ENCODE measurements at places on chromosomes 11 and 22. TPM values are rescaled to one million over a fixed set of nuclear protein-coding genes. Genes with fewer than 3 reads are reported as not detected.

The CNGA4 gene
- 0.17 TPM for total RNA-seq

The GP1BB gene
- 1.8 TPM for total RNA-seq

The MYO7A gene
- total RNA-seq = 0.26 TPM

The BLID gene
- 7.9 TPM for total RNA-seq

The OR51E2 gene
- not detected for total RNA-seq

The UBQLNL gene
- under 0.01 TPM for total RNA-seq

The IL18BP gene
- total RNA-seq = 1.5 TPM

The TRIM48 gene
- total RNA-seq = not detected

DNA sequence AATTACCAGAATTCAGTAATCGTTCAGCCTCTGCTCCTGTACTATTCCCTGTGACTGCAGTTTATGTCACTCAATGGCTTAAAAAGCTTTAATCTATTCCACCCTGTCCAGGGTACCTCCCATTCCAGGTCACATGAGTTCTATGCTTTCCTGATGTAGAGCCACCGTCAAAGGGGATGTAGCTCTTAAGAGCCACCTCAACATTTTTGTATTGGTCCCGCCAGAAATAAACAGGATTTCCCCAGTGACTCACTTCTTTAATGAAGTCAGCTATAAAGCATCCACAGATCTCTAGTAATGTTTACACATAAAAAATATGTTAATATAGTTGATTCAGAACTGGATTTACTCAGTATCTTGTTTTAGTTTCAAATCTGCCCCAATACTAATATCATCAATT lies 1.3 kb upstream of the OR8D1 start:
- H3K4me3 ChIP-seq = no peak overlapping the region
- peak; percentile 53 for DNase-seq
- H3K4me1 ChIP-seq = no peaks in the 10 kb centered on the region
- no peaks in the 10 kb centered on the region for H3K27me3 ChIP-seq
- no peak overlapping the region for H3K27ac ChIP-seq
- no peaks in the 10 kb centered on the region for H3K36me3 ChIP-seq

DNA sequence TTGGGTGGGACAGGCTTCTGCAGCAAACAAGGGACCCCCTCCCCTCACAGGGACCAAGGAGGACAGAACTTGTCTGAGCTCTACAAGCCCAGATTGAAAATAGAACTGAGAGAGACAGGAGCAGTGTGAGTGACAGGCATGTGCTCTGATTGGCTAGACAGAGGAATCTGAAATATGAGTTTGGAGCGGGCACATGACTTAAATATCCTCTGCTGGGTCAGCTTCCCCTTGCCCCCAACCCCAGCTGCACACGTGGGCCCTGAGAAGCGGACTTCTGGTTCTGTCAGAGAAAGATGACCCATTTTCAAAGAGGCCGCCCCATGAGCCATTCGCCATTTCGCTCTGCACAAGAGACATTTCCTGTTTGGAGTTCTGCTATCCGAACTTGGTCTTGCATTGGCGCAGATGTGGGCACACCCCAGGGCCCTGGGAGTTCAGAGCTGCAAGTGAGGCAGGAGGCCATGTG lies 5.3 kb downstream of the TUBA8 start:
- peaks cover 2% of the 10 kb centered on the region for H3K27me3 ChIP-seq
- H3K36me3 ChIP-seq = no peaks in the 10 kb centered on the region
- no peak for DNase-seq
- H3K27ac ChIP-seq = no peak overlapping the region
- no peaks in the 10 kb centered on the region for H3K4me1 ChIP-seq
- H3K4me3 ChIP-seq = no peak overlapping the region

GRCh38 chr22:20951932-20952380 lies 15.1 kb upstream of the AIFM3 start:
- DNase-seq = no peak
- peaks cover 13% of the 10 kb centered on the region for H3K36me3 ChIP-seq
- no peaks in the 10 kb centered on the region for H3K4me1 ChIP-seq
- H3K27me3 ChIP-seq = no peaks in the 10 kb centered on the region
- H3K4me3 ChIP-seq = no peak overlapping the region
- H3K27ac ChIP-seq = no peak overlapping the region

DNA sequence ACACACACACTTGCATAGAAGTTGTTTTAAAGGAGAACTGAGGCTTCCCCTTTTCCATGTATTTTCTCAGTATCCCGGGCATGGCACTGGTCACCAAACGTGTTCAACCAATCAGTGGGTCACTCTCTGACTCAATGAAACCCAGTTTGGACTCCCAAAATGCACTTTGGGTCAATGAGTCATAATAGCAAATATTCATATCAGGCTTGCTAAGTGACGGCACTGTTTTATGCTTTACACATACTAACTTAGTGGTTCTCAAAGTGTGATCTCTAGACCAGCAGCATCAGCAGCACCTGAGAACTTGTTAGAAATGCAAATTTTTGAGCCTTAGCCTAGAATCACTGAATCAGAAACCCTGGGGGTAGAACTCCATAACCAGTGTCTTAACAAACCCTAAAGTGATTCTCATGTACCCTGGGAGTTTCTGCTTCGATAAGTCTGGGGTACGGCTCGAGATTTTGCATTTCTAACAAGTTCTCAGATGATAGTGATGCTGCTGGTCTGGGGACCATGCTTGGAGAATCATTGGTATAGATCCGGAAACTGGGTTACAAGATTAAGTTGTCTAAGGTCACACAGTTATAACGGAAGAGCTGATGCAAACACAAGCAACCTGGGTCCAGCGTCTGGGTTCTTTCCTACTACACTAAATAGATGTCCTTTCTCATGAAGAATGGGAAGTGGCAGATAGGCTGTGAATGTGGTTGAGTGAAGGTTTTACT lies 35.6 kb downstream of the ETS1 start:
- no peaks in the 10 kb centered on the region for H3K27me3 ChIP-seq
- H3K4me3 ChIP-seq = no peak overlapping the region
- H3K27ac ChIP-seq = no peak overlapping the region
- DNase-seq = no peak
- no peaks in the 10 kb centered on the region for H3K36me3 ChIP-seq

- no peaks in the 10 kb centered on the region for H3K36me3 ChIP-seq
- peak; percentile 75 for DNase-seq
- H3K27ac ChIP-seq = no peak overlapping the region
- peak overlapping the region; percentile 15 for H3K4me3 ChIP-seq
- H3K4me1 ChIP-seq = peaks cover 5% of the 10 kb centered on the region
- no peaks in the 10 kb centered on the region for H3K27me3 ChIP-seq
These were observed 58.2 kb upstream of the FTH1 start for GRCh38 chr11:62025487-62026105.

DNA sequence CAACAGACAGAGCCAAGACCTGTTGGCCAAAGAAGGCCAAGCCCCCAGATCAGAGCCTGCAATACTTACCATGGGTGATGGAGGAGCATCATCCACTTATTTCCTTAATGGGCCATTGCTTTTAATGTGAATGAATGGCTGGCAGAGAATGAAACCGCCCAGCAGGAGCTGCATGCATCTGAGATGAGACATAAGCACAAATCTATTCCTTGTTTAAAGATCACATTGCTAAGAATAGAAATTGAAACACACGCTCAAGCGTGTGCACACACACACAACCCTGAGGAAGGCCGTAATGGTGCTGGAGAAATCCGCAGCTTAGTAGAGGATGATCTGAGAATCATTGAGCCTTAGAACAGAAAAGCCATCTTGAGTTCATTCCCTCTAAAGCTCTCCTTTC lies 5.3 kb upstream of the RRAS2 start:
- H3K27me3 ChIP-seq = no peaks in the 10 kb centered on the region
- DNase-seq = no peak

- H3K4me3 ChIP-seq = no peak overlapping the region
- peak overlapping the region; percentile 71 for H3K27ac ChIP-seq
These were observed 90.9 kb downstream of the MICAL2 start for GRCh38 chr11:12200991-12201985.

- peaks cover 36% of the 10 kb centered on the region for H3K4me1 ChIP-seq
- DNase-seq = peak; percentile 96
- H3K27ac ChIP-seq = peak overlapping the region; percentile 57
- no peaks in the 10 kb centered on the region for H3K27me3 ChIP-seq
- H3K4me3 ChIP-seq = peak overlapping the region; percentile 8
These were observed 223.4 kb upstream of the PITPNB start for GRCh38 chr22:28142361-28142961.

DNA sequence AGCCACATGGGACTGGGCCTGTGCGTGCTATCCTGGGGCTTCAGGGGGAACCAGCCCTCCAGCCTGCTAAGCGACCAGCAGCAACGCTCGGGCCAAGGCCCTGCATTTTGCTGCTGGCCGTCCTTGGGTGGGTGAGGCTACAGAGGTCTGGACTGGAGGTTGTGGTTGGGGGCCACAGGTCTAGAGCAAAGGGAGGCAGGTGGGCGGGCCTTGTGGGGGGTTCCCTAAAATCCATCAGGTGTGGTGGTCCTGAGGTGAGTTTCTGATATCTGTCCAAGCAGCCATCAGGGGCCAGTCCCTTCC lies 34.7 kb downstream of the PPM1F start:
- H3K4me1 ChIP-seq = no peaks in the 10 kb centered on the region
- H3K27me3 ChIP-seq = no peaks in the 10 kb centered on the region
- no peaks in the 10 kb centered on the region for H3K36me3 ChIP-seq
- DNase-seq = no peak

- DNase-seq = peak; percentile 67
- peak within 1 kb of the TSS; percentile 41 for H3K4me3 ChIP-seq
- no peaks in the 10 kb centered on the region for H3K27me3 ChIP-seq
- peak within 1 kb of the TSS; percentile 18 for H3K27ac ChIP-seq
- peaks cover 3% of the 10 kb centered on the region for H3K4me1 ChIP-seq
These were observed at the start of gene BCO2 for GRCh38 chr11:112174789-112175598. Gene BCO2 (plus strand): TSS chr11:112175512. CDS start chr11:112175602, 90 bp downstream.

- DNase-seq = no peak
- H3K4me3 ChIP-seq = no peak overlapping the region
- H3K36me3 ChIP-seq = no peaks in the 10 kb centered on the region
- H3K27me3 ChIP-seq = peaks cover 6% of the 10 kb centered on the region
These were observed 123.8 kb upstream of the SORL1-AS1 start for GRCh38 chr11:121576531-121576930.

- no peak for DNase-seq
- no peak overlapping the region for H3K27ac ChIP-seq
- no peaks in the 10 kb centered on the region for H3K4me1 ChIP-seq
These were observed 11.9 kb downstream of the C22orf31 start for GRCh38 chr22:29049655-29050263.

DNA sequence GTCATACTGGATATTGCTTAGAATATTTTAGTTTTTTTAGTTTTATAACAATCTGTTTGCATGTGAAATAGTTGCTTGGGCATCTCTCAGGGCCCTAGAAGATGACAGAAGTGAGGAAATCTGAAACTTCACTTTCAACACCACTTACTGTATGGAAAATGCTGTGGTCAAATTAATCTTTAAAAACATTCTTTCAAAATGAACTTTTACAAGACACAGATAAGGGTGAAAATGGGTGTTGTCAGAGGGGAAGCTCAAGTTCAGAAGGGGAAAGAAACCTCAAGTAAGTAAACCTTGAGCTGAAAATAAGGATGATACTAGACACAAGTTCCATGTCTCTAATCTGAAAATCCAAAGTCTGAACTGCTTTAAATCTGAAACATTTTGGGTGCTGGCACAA lies 1840.1 kb upstream of the RAG2 start:
- H3K27ac ChIP-seq = no peak overlapping the region
- no peak overlapping the region for H3K4me3 ChIP-seq
- no peaks in the 10 kb centered on the region for H3K4me1 ChIP-seq
- no peak for DNase-seq
- no peaks in the 10 kb centered on the region for H3K36me3 ChIP-seq
- H3K27me3 ChIP-seq = no peaks in the 10 kb centered on the region

DNA sequence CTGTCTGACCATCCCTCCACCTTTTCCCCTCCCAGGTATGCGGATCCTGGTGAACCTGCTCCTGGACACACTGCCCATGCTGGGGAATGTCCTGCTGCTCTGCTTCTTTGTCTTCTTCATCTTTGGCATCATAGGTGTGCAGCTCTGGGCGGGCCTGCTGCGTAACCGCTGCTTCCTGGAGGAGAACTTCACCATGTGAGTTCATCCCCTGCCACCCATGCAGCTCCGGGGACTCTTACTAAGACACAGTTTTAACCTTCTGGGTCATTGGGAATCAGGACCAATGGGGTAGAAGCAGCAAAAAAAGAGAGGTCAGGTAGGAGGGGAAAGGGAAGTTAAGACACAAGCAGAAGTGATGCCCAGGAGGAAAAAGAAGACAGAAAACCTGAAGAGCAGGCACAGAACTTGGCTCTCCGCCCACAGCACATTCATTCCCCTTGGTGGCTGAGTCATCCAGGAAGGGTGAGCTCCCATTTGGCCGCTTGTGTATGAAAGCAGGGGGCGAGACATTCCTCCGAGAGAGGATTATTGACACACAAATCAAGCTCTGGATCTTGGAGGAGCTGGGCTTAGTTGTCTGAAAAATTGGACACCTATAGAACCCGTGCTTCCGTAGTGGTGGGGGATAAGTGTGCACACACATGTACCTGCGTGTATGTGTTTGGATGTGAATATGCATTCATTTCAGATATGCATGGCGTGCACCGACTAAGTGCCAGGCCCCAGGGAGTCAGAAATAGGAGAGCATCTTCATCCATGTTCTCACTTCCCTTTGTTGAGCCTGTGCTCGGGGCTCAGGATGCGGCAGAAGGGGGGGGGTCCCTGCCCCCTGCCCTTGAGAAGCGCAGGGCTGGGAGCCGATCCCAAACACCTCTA lies 64.2 kb downstream of the CACNA1I start:
- peak; percentile 88 for DNase-seq
- no peak overlapping the region for H3K4me3 ChIP-seq
- no peak overlapping the region for H3K27ac ChIP-seq
- H3K27me3 ChIP-seq = peaks cover 3% of the 10 kb centered on the region
- H3K36me3 ChIP-seq = no peaks in the 10 kb centered on the region
- H3K4me1 ChIP-seq = no peaks in the 10 kb centered on the region

GRCh38 chr11:829847-830294 lies 2.2 kb downstream of the CRACR2B start:
- no peak for DNase-seq
- no peak overlapping the region for H3K27ac ChIP-seq
- H3K4me1 ChIP-seq = peaks cover 34% of the 10 kb centered on the region
- peak overlapping the region; percentile 14 for H3K4me3 ChIP-seq
- peaks cover 2% of the 10 kb centered on the region for H3K36me3 ChIP-seq

DNA sequence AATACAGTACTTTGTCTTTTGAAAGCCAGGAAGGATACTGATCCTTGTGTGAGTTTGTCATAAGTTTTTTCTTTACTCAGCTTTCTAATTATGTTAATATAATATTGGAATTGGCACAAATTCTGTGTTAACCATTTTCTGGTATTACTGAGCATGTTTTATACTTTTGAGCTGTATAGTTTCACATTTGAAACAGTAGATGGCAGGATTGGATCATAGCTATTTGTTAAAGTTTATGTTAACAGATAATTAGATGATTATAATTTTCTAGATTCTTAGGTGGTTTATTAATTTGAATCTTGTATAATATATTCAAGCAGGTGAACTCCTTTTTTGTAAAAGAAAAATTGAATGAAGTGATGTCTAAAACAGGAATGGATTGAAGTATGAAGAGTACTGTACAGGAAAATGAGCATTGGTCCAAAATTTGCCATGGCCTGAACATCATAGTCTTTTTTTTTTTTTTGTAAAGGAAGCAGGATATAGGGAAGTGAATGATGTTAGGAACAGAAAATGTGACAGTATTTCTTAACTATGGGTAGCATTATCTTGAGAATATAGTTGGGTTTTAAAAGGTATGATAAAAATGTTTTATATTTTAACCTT lies 102.0 kb downstream of the CYP2R1 start:
- H3K4me3 ChIP-seq = no peak overlapping the region
- no peaks in the 10 kb centered on the region for H3K27me3 ChIP-seq
- H3K27ac ChIP-seq = no peak overlapping the region
- no peaks in the 10 kb centered on the region for H3K4me1 ChIP-seq
- DNase-seq = peak; percentile 51
- no peaks in the 10 kb centered on the region for H3K36me3 ChIP-seq
